ENCODE measurements at places on chromosomes 5 and 9.

- no peak for DNase-seq
- H3K36me3 ChIP-seq: peaks cover 49% of the 10 kb centered on the region
These were observed 57.9 kb downstream of the SHB start for GRCh38 chr9:38010918-38011704.

- H3K27ac ChIP-seq: no peak overlapping the region
- H3K4me1 ChIP-seq: no peaks in the 10 kb centered on the region
- peak; percentile 53 for DNase-seq
These were observed 61.1 kb downstream of the LMNB1 start for GRCh38 chr5:126837906-126838539.

DNA sequence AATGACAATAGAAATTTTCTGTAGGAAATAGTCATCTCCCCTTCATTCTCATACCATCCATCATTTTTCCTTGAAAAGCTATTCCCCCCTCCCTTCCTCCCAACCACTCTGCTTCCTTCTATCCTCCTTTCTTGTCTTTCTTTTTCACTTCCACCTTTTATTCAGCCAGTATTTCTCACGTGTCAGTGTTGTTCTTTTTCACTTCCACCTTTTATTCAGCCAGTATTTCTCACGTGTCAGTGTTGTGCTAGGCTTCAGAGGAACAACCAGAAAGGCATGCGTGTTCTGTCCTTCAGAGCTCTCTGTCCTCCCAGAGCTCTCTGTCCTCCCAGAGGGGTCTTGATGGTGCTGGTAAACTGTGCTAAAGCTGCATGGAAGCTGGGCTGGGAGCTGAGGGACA, 419.6 kb downstream of the GADD45G start:
- no peak overlapping the region for H3K4me3 ChIP-seq
- H3K36me3 ChIP-seq: no peaks in the 10 kb centered on the region
- H3K27ac ChIP-seq: no peak overlapping the region
- no peak for DNase-seq
- no peaks in the 10 kb centered on the region for H3K27me3 ChIP-seq
- H3K4me1 ChIP-seq: no peaks in the 10 kb centered on the region

- no peak for DNase-seq
- H3K4me3 ChIP-seq: no peak overlapping the region
- no peaks in the 10 kb centered on the region for H3K27me3 ChIP-seq
- H3K27ac ChIP-seq: no peak overlapping the region
These were observed 519.7 kb upstream of the ZNF608 start for GRCh38 chr5:125266106-125266505.

- peaks cover 41% of the 10 kb centered on the region for H3K36me3 ChIP-seq
- peak; percentile 81 for DNase-seq
- H3K4me1 ChIP-seq: peaks cover 16% of the 10 kb centered on the region
- no peak overlapping the region for H3K4me3 ChIP-seq
- peak overlapping the region; percentile 30 for H3K27ac ChIP-seq
These were observed 10.0 kb downstream of the S1PR3 start for GRCh38 chr9:89000973-89001916.

- no peaks in the 10 kb centered on the region for H3K36me3 ChIP-seq
- H3K27ac ChIP-seq: no peak overlapping the region
- DNase-seq: peak; percentile 44
- H3K27me3 ChIP-seq: peaks cover 31% of the 10 kb centered on the region
- H3K4me3 ChIP-seq: no peak overlapping the region
These were observed 12.1 kb upstream of the DIPK1B start for GRCh38 chr9:136700304-136700703.

GRCh38 chr5:58828258-58828657, 245.4 kb downstream of the RAB3C start:
- DNase-seq: no peak
- H3K27me3 ChIP-seq: no peaks in the 10 kb centered on the region
- H3K27ac ChIP-seq: no peak overlapping the region
- H3K36me3 ChIP-seq: no peaks in the 10 kb centered on the region
- H3K4me3 ChIP-seq: no peak overlapping the region
- H3K4me1 ChIP-seq: no peaks in the 10 kb centered on the region

- no peaks in the 10 kb centered on the region for H3K36me3 ChIP-seq
- peaks cover 9% of the 10 kb centered on the region for H3K4me1 ChIP-seq
- DNase-seq: no peak
- H3K27me3 ChIP-seq: no peaks in the 10 kb centered on the region
These were observed 17.5 kb downstream of the CAPSL start for GRCh38 chr5:35920890-35921289.

DNA sequence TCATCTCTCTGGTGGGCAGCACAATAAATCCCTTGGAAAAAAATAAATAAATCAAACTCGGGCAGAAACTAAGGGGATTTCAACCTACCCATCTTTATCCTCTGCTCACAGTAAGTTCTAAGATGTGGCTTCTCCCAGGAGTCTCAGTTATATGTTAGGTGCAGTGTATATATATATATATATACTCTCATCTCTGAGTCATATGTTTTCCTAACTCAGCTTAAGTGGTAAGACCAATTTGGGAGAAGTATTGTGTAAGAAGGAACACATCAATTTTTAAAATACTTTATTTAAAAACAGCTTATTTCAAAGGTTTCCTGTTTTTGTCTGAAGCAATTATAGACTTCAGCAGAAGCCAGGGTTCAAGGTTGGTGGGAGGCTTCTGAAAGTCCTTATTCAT, 20.3 kb upstream of the OSMR start:
- H3K4me1 ChIP-seq: peaks cover under 1% of the 10 kb centered on the region
- no peak overlapping the region for H3K27ac ChIP-seq
- peak; percentile 51 for DNase-seq
- peaks cover 21% of the 10 kb centered on the region for H3K36me3 ChIP-seq

DNA sequence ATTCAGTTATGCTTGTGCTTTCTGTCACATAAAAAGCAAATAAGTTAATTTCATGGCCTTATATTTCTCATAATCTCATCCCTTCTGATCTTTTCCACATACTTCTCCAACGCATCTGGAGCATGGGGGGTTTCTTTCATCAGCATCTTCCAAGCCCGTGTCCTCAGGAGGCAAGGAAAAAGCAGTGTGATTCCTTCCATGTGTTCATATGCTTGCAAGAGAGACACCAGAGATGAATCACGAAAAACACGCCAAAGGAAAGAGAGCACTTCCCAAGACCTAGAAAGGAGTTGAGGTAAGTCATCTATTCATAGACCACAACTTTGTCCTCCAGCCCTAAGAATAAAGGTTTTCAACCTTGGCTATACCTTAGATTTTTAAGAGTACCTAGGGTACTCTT, 26.0 kb upstream of the SVEP1 start:
- H3K27me3 ChIP-seq: no peaks in the 10 kb centered on the region
- no peaks in the 10 kb centered on the region for H3K36me3 ChIP-seq
- H3K4me3 ChIP-seq: no peak overlapping the region
- peaks cover 3% of the 10 kb centered on the region for H3K4me1 ChIP-seq
- H3K27ac ChIP-seq: no peak overlapping the region

- H3K4me3 ChIP-seq: no peak overlapping the region
- H3K27ac ChIP-seq: no peak overlapping the region
- DNase-seq: no peak
- peaks cover 5% of the 10 kb centered on the region for H3K4me1 ChIP-seq
- H3K36me3 ChIP-seq: peaks cover 32% of the 10 kb centered on the region
These were observed 9.8 kb downstream of the SLC31A2 start for GRCh38 chr9:113160571-113160970.

- peak; percentile 58 for DNase-seq
- no peaks in the 10 kb centered on the region for H3K27me3 ChIP-seq
- H3K4me1 ChIP-seq: no peaks in the 10 kb centered on the region
- H3K4me3 ChIP-seq: no peak overlapping the region
- H3K27ac ChIP-seq: no peak overlapping the region
- no peaks in the 10 kb centered on the region for H3K36me3 ChIP-seq
These were observed 977.9 kb upstream of the NUDT12 start for GRCh38 chr5:104540448-104540847.

GRCh38 chr9:122806661-122807060, 6.7 kb downstream of the OR1K1 start:
- no peak overlapping the region for H3K4me3 ChIP-seq
- H3K36me3 ChIP-seq: no peaks in the 10 kb centered on the region

GRCh38 chr5:99000876-99001275, 72.1 kb upstream of the CHD1 start:
- no peak overlapping the region for H3K4me3 ChIP-seq
- H3K4me1 ChIP-seq: no peaks in the 10 kb centered on the region
- DNase-seq: peak; percentile 9
- no peaks in the 10 kb centered on the region for H3K27me3 ChIP-seq

- H3K36me3 ChIP-seq: no peaks in the 10 kb centered on the region
- H3K4me3 ChIP-seq: no peak overlapping the region
- no peak for DNase-seq
These were observed 51.7 kb downstream of the ZNF366 start for GRCh38 chr5:72455476-72455875.

DNA sequence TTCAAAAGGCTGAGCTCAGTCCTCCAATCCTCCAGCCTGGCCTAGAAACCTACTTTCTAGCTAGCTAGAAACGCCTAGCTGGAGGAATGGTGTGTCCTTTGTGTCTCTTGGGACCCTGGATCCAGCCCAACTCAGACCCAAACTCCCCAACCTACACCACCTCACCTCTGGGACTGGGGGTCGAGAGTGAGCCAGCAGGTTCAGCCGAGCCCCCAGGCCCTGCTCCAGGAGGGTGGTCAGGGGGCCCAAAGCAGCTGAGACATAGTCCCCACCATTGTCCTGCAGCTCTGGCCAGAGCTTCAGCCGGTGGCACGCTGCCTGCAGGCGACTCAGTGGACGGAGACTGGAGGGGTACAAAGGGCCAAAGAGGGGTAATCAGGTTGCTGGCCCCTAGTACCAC, 6.2 kb downstream of the NOL6 start:
- H3K4me3 ChIP-seq: no peak overlapping the region
- DNase-seq: no peak
- peaks cover 3% of the 10 kb centered on the region for H3K4me1 ChIP-seq
- H3K36me3 ChIP-seq: peaks cover 88% of the 10 kb centered on the region

DNA sequence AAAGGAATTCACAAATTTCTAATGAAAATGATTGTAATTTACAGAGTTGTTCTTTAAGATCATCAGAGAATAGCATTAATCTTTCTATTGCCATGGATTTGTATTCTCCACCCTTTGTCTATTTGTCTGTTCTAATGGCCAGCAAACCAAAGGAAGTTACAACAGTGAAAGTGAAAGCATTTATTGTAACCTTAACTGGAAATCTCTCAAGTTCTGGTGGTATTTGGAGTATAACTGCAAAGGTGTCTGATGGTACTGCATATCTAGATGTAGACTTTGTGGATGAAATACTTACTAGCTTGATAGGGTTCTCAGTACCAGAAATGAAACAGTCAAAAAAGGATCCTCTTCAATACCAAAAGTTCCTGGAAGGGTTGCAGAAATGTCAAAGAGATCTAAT, 21.7 kb downstream of the RMI1 start:
- no peak overlapping the region for H3K4me3 ChIP-seq
- no peak overlapping the region for H3K27ac ChIP-seq
- H3K36me3 ChIP-seq: no peaks in the 10 kb centered on the region
- H3K4me1 ChIP-seq: peaks cover 2% of the 10 kb centered on the region
- H3K27me3 ChIP-seq: no peaks in the 10 kb centered on the region

- no peak overlapping the region for H3K27ac ChIP-seq
- H3K36me3 ChIP-seq: no peaks in the 10 kb centered on the region
- DNase-seq: no peak
- no peaks in the 10 kb centered on the region for H3K4me1 ChIP-seq
- no peaks in the 10 kb centered on the region for H3K27me3 ChIP-seq
- H3K4me3 ChIP-seq: no peak overlapping the region
These were observed 173.5 kb downstream of the ZNF608 start for GRCh38 chr5:124572971-124573370.

DNA sequence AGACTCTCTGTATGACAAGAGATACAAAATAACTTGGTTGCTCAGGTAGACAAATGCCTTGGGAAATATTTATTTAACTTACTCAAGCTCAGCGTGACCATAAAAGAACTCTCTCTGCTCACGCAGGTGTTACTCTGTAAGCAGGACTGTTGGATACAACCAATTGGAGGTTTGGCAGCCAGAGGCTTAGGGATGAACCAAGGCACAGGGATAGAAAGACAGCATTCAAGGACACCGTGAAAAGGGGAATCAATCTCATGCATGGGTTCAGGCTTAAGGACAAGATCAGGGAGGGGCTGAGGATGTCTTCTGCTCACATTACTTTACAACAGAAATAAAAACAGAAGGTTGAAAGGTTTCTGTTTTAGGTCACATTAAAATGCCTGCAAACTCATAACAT, 389.0 kb upstream of the BRINP1 start:
- no peak overlapping the region for H3K27ac ChIP-seq
- no peaks in the 10 kb centered on the region for H3K4me1 ChIP-seq
- no peaks in the 10 kb centered on the region for H3K36me3 ChIP-seq

DNA sequence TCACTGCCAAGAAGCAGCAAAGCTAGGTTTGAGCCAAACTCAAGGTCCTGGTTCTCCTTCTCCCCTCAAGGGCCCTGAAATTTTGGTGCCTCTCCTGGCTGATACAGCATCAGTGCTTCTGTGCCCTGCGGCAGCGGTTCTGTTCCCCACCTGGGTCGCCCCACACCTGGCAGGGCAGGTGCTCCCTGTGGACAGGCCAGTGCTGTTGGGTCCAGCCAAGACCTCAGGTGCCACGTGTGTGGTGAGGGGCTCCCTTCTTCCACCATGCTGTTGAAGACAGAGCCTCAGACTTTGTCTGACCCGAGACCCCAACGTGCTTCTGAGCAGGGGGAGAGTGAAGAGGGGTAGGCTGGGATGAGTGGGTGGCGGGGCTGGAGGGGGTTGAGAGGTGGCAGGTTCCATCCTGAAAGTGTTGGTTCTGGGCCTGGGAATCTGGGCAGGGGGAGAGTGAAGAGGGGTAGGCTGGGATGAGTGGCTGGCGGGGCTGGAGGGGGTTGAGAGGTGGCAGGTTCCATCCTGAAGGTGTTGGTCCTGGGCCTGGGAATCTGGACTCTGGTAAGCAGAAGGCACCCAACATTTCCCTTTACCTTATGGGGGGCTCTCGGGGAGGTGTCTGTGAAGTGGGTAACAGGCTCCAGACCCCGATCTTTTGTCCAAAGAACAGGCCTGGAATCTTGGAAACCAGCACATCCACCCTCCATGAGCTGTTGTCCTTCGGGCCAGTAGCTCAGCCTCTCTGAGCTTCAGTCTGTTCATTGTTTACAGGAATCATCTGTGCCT, 2.3 kb downstream of the PLEKHG4B start:
- DNase-seq: no peak
- H3K4me1 ChIP-seq: no peaks in the 10 kb centered on the region
- no peak overlapping the region for H3K4me3 ChIP-seq
- H3K27me3 ChIP-seq: peaks cover 56% of the 10 kb centered on the region
- H3K27ac ChIP-seq: no peak overlapping the region
- no peaks in the 10 kb centered on the region for H3K36me3 ChIP-seq

GRCh38 chr9:121709798-121710197, 58.4 kb downstream of the DAB2IP start:
- H3K4me1 ChIP-seq: peaks cover 23% of the 10 kb centered on the region
- H3K27me3 ChIP-seq: no peaks in the 10 kb centered on the region
- peak; percentile 27 for DNase-seq
- H3K27ac ChIP-seq: no peak overlapping the region
- peaks cover 4% of the 10 kb centered on the region for H3K36me3 ChIP-seq
- H3K4me3 ChIP-seq: no peak overlapping the region

- H3K36me3 ChIP-seq: no peaks in the 10 kb centered on the region
- H3K27me3 ChIP-seq: no peaks in the 10 kb centered on the region
- peak; percentile 45 for DNase-seq
- no peaks in the 10 kb centered on the region for H3K4me1 ChIP-seq
- no peak overlapping the region for H3K4me3 ChIP-seq
- H3K27ac ChIP-seq: no peak overlapping the region
These were observed 110.7 kb downstream of the PLK2 start for GRCh38 chr5:58348996-58349728.

Measured in IMR-90 (cell line).